ENCODE measurements at places on chromosomes 4 and X. TPM values are rescaled to one million over a fixed set of nuclear protein-coding genes. Genes with fewer than 3 reads are reported as not detected.

DNA sequence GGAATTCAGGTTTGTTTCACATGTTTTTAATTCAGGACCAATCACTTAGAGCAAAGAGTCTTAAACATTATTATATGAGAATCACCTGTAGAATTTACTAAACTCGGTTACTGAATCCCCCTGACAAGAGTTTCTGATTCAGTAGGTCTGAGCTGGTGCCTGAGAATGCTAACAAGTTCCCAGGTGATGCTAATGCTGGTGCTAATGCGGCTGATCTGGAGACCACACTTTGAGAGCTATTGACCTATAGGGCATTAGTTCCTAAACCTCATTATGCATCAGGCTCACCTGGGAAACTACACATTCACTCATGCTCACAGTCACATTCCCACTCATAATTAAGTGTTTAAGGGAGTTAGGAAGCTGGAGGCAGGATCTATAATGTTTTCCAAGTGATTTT lies 36.1 kb upstream of the NUDT6 start:
- H3K27me3 ChIP-seq = no peaks in the 10 kb centered on the region
- no peak overlapping the region for H3K27ac ChIP-seq
- peaks cover 19% of the 10 kb centered on the region for H3K4me1 ChIP-seq
- DNase-seq = no peak
- H3K4me3 ChIP-seq = no peak overlapping the region
- peaks cover 9% of the 10 kb centered on the region for H3K36me3 ChIP-seq

DNA sequence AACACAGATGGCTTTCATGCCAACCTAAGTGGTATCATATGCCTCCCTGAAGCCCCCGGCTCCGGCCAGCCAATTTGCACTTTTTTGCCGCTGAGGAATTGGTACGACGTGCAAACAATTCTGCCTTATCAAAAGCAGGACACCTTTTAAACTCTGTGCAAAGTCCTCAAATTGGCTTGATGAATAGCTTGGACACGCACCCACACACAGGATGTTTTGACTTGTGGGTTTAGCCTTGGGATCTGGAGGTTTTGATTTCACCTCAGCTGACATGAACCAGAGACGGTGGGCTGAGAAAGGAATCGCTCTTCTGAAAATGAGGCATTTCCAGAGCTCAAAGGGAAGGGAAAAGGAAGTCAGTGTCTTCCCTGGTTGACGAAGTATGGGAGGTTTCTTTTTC lies 110.8 kb upstream of the SHOX start:
- no peak for DNase-seq
- no peak overlapping the region for H3K4me3 ChIP-seq
- H3K4me1 ChIP-seq = no peaks in the 10 kb centered on the region
- H3K27me3 ChIP-seq = peaks cover 32% of the 10 kb centered on the region
- no peak overlapping the region for H3K27ac ChIP-seq

GAGE13 gene
- total RNA-seq = not detected

GRCh38 chrX:28205905-28206304 lies 224.7 kb upstream of the DCAF8L1 start:
- H3K4me3 ChIP-seq = no peak overlapping the region
- H3K36me3 ChIP-seq = no peaks in the 10 kb centered on the region
- no peak for DNase-seq
- no peaks in the 10 kb centered on the region for H3K4me1 ChIP-seq
- H3K27ac ChIP-seq = no peak overlapping the region
- no peaks in the 10 kb centered on the region for H3K27me3 ChIP-seq

BMPR1B gene
- total RNA-seq = 3.0 TPM

DNA sequence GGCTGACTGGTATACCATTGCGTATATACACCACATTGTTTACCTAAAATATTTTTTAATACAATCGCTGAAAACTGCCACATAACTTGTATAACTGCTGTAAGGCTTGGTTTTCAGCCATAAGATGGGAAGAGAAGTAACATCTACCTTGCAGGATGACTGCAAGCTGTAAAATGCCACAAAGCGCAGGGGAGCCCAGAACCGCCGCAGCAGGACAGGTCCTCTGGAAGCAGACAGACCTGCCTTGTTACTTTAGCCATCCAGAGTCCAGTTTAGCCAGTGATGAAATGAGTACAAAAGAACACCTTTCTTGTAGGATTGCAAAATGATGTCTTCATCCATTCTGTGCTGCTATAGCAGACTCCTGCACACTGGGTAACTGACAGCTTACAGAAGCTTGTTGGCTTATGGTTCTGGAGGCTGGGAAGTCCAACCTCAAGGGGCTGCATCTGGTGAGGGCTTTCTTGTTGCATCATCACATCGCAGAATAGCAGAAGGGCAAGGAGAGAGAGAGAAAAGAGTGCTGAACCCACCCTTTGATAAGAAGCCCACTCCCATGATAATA lies 4.1 kb upstream of the CTBP1 start:
- peaks cover 32% of the 10 kb centered on the region for H3K4me1 ChIP-seq
- no peaks in the 10 kb centered on the region for H3K27me3 ChIP-seq
- no peaks in the 10 kb centered on the region for H3K36me3 ChIP-seq
- no peak for DNase-seq
- no peak overlapping the region for H3K4me3 ChIP-seq

DNA sequence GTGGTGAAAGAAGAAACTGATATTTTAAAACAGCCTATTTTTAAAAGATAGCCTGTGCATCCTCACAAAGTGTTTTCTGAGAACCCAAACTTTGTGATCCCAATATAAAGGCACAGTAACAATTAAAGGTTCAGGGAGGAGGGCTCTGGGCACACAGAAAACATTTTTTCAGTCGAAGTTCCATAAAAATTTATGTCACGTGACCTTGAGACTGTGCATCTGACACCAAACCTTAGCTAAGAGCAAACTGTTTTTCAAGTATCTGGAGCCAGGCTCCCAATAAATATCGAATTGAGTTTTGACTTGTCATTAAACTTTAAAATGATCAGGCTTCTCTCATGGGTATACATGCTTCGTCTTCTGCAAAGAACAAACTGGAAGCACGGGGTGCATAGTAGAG lies 177.9 kb downstream of the BEND2 start:
- no peaks in the 10 kb centered on the region for H3K27me3 ChIP-seq
- H3K36me3 ChIP-seq = no peaks in the 10 kb centered on the region
- H3K27ac ChIP-seq = no peak overlapping the region
- H3K4me1 ChIP-seq = no peaks in the 10 kb centered on the region
- no peak overlapping the region for H3K4me3 ChIP-seq
- DNase-seq = no peak
